ENCODE measurements at places on chromosomes 13 and 19.

- no peak for DNase-seq
These were observed 556.8 kb upstream of the SLITRK1 start for GRCh38 chr13:84439108-84439507.

DNA sequence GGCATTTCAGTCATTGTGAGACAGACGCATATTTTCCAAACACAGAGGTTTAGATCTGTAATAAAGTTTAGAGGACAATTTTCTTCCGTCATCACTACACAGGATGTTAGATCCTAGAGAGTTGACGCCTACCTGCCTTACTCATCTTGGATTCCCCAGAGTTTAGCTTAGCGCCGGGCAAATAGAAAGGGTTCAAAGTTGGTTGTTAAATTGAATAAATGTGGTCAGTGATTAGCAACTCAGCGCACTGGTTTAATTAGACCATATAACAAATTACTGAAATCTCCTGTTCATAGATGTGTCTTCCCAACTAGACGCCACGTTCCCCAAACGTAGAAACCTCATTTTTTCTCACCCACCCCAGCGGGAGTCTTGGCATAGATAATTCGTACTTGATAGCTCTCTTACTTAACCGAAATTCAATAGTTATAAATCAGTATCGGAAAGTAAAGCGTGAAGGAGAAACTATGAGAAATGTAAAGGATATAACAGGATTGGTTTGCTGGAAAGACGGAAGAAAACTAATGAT, 726 bp upstream of the UFM1 start:
- DNase-seq, result peak; percentile 3

DNA sequence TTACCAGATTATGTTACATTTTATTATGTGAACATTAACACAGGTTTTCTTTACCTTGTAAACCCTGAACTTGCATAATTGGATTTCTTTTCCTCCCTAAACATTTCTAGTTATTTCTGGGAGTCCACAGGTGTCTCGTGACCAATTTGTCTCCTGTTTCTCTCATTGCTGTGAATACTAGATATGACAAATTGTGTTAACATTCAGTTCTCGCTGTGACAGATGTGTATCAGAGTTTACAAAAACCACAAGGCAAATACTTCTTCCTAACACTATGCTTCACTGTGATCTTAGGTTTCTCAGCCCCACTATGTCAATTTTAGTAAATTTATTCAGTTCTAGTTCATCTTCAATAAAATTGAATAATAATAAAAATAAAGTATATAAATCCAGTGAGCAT, 1554.9 kb downstream of the EFNB2 start:
- DNase-seq, result no peak

DNA sequence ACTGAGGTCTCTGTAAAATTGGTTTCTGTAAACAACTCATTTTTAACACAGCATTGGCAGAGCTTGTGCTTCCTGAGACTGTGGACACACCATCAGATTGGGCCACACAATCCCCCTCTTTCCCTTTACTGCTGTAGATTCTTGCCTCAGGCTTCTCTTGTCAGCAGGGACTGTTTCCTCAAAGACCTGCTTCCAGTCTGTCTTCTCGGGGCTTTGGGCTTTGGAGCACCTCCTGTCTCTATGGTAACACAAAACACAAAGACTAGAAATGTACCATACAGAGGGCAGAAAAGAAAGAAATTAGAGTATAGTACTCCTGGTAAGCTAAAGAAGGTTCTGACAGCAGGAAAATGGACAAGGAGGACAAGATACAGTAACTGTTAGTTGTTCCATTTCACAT, 484.5 kb downstream of the DIAPH3 start:
- peak; percentile 70 for DNase-seq

- no peak for DNase-seq
These were observed 77.0 kb downstream of the KDM4B start for GRCh38 chr19:5045956-5046338.

DNA sequence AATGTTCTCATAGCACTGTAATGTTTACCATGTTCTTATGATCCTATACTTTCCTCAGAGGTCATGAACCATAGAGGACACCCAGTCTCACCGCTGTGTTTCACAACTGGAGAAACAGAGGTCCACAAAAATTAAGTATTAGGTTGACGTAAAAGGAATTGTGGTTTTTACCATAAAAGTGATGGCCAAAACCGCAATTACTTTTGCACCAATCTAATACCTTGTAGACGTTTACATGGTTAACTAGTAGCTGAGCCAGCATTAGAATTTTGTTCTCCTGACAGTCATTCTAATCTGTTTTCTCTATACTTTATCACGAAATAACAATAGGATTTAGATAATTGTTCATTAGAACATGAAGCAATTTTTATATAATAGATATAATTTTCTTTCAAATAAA, 763.4 kb upstream of the ARGLU1 start:
- no peak for DNase-seq

GRCh38 chr13:103196356-103196755, 130.1 kb upstream of the SLC10A2 start:
- no peak for DNase-seq

- DNase-seq, result no peak
These were observed 33.9 kb upstream of the SEMA6B start for GRCh38 chr19:4593409-4593851.

- no peak for DNase-seq
These were observed 819.9 kb downstream of the OLFM4 start for GRCh38 chr13:53848366-53848961.

DNA sequence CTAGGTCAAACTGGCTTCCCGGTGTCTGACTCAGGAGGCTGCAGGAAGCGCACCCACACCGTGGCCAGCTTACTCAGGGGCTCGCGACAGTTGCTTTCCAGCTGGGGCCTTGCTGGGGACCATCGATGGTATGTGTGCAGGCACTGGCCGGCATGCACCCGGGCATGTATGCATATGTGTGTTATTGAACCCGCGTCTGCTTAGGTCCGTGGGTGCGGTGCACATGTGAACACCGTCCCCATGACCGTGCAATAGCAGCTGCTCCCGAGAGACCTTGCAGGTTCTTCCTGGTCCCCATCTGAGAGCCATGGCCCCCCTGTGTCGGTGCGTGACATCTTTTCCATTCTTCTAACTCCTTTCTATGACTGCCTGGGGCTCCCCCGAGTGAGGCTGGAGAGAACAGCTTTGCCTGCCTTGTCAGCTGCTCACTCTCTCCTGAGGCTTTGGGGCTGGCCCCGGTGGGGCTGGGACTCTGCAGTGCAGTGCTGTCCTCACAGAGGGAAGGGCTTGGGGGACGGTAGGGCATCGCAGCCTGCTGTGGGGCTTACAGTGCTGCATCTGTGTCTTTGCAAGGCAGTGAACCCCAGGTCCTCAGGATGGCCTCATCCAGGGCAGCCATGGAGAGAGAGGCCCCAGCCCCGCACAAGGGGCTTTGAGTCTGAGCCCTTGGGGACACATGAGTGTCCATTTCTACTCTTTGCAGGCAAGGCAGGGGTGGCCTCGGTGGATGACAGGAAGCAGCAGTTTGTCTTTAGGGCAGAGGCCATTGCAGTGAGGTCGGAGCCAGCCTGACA, 65.1 kb downstream of the CHST8 start:
- DNase-seq, result no peak

- DNase-seq, result peak; percentile 87
These were observed 434 bp upstream of the FNDC3A start for GRCh38 chr13:48975101-48975855.

DNA sequence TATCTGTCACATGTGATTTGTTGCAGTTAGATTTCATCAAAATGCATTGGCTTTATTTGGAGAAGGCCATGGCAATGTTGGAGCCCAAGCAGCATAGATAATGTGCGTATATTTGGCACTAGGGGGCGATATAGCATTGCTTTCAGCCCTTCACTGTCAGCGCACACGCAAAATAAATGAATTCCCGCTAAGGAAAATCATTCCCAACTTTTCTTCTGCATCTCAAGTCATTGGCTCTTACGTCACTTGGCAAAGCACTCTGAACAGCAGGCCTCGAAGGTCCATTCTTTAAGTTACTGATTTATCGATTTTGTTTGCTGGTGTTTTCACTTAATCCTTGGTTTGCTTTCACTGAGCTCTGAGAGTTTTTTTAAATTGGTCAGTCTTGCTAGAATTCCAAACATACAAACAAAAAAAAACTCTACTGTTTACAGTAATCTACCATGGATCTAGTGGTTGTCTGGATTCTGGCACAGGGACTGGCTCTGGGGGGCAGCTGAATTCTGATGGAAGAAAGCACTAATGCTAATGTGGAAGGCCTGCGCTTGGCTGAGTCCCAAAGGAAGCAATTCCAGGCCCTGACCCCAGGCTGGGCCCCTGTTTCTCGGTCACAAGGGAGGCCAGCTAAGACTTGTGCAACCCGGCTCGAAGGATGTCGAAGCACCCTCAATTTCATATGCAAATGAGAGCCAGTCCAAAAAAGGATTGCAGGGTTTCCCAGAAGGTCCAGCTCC, 97.7 kb upstream of the IPO5 start:
- DNase-seq, result peak; percentile 63

- DNase-seq, result no peak
These were observed 395.1 kb downstream of the FOXO1 start for GRCh38 chr13:40271271-40271885.

GRCh38 chr13:40798380-40798779, 9.0 kb downstream of the SLC25A15 start:
- DNase-seq, result no peak

DNA sequence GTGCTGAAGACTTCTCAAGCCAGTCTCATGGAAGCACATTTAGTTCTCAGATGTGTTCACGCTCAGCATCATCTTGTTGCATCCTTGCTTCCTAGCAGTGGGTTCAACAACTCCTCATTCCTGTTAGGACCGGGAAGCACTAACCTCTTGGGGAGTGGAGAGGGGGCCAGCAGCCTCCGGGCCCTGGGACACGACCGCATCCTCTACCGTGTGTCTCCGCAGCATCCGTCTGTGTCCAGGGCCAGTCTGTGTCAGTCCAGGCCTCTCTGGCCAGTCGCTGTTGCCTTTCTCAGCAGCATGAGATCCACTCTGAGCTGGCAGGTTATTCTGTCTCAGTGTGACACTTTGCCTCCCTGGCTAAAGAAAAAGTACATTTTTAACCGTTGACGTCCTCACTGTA, 17.0 kb downstream of the PDCD5 start:
- DNase-seq, result no peak

GRCh38 chr13:41552031-41552430, 94.7 kb downstream of the RGCC start:
- DNase-seq, result no peak

DNA sequence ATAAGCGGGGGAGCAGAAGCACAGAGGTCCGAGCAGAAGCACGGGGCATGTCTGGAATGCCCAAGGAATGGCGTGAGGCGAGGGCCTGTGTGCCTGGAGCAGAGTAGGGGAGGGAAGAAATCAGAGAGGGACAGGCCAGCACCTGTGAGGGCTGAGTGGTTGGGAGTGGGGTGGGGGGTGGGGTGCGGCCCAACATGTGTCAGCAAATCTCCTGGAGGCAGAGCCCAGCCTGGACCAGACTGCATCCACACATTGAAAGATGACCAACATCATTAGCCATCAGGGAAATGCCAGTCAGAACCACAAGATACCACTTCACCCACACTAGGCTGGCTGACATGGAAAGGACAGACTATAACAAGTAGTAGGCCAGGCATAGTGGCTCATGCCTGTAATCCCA, 11.2 kb downstream of the CLASRP start:
- no peak for DNase-seq

DNA sequence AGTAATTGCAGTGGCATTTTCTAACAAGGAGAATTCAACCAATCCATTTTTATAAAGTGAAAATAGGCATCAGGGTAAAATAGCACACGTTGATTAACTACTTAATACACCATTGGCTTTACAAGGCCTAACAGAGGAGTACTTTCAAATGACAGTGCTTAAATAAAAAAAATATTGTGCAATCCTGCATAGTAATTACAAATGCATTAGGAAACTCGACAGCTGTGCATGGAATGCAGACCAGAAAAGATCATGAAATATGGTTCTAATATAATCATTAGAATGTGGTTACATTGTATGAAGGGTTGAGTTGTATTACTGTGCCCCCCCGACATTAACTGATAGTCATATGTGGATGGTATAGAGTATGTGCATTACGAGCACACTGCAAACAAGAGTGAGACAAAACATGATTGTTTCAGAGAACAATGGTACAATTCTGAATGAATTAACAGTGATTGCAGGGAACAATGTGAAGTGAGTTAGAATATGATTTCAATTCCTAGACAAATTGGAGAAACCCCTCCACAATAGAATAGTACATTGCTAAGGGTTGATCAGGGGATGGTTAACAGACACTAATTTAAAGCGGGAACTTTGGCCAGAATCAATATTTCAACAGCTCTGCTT, 270.6 kb downstream of the GPC5 start:
- DNase-seq, result no peak

DNA sequence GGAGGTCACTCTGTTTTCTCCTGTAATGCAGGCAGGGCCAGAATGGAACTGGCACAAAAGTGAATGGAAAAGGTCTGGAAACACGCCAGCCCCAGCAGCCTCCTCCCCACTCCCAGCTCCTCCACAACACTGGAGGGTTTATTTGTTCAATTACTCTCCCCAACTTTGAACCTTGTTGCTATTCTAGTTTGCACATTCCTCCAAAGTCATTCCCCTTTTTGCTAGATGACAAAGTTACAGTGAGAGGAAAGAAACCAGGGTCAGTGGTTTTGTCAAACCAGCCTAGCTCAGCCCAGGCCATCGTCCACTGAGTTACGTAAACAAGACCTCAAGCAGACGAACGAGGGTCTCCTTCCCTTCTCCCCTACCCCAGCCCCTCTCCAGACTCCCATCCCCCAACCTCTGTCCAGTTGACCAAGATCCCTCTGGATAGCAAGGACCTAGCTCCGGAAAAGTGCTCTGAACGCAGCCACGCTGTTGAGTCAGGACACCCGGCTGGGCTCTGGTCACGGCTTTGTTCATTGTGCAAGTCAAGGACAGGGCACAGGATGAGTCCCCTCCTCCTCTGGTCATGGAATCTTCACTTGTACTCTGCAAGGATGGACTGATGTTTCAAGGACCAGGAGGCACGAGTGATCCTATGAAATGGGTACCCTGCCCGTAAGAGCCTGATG, 180.0 kb downstream of the USP12 start:
- DNase-seq, result no peak

DNA sequence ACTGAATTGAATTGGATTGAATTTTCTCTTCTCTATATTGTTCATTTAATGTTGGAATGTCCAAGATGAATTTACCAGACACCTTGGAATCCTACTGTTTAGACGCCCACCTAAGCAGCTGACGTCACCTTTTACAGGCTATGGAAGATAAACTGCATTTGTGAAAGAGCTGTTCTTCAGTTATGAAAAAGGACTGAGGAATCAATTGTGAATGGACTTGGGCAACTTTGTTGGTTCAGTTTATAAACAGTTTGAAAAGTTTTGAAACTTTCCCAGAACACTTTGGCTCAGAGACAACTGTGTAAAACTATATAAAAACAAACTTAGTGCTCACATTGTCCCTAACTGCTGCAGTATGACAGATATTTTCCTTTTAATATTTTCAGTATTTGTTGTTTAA, 590.8 kb upstream of the SPRY2 start:
- DNase-seq, result no peak
